Stimulated activated CD8-positive, alpha-beta memory T cell treated with anti-CD3 and anti-CD28 coated beads, Interleukin-12 subunit alpha, Interleukin-12 subunit beta, amount 100 ng/mL, for 4 hours (primary cell): ENCODE measurements at places on chromosomes 6 and 20.

- DNase-seq = no peak
Measured at GRCh38 chr20:23435626-23436539, 3.6 kb upstream of the CSTL1 start.

DNA sequence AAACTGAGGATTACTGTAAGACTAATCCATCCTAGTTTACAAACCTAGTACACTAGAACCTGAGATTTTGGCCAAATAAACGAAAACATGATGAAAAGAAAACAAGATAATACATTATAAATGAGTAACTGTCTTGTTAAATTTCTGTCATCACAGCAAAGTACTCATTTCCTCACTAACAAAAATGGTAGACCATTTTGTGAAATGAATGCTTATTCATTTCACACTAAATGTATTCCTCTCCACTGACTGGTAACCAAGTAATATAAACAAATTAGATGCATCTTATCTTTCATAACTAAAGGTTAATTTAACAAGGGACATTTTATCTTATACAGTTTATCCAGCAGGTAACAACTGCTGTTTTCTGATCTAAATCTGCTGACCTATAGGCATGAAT is 143.7 kb downstream of the REV3L start:
- no peak for DNase-seq

DNA sequence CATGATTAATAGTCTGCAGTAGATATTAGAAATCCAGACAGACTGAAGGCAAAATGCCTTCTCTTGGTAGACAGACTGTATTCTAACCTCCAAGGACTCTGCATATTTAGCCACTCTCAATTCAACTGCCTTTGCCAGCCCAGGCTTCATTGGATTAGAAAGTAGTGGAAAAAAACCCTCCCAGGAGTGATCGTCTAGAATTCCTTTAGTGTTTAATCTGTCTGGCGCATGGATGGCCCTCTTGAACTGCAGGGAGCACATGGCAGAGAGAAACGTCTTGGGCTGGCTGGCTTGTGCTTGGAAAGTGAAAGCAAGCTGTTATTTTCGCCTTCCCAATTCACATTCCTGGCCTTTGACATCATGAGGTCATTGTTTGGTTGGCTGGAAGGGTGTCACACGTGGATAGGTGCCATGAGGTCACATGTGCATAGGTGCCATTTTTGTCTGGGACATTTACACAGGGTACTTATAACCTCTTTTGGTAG is 30.9 kb upstream of the NEDD9 start:
- DNase-seq = no peak

GRCh38 chr6:37695273-37695672 is 2.4 kb downstream of the MDGA1 start:
- DNase-seq = no peak

GRCh38 chr20:43477619-43478018 is 19.9 kb downstream of the SRSF6 start:
- no peak for DNase-seq

DNA sequence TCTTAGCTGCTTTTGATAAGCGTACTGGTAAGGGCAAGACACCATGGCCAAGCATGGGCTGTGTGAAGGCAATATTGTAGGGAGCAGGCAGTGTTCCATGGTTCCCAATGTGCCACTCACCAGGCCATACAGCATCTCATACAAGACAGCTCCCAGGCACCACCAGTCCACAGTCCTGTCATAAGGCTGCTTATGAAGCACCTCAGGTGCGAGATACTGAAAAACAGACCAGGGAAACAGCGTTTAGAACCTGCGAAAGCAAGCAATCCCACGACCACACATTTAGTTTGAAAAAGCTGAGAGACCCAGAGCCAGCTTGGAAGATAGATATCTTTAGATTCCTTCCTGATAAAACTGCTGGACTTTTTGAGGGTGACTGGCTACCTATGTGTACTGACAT is 119.1 kb upstream of the SLC2A12 start:
- DNase-seq = no peak
